ENCODE measurements at places on chromosomes 2 and 18.

- DNase-seq, result no peak
Observed at GRCh38 chr2:114127372-114127771, 237.5 kb downstream of the ACTR3 start.

- no peak for DNase-seq
Observed at GRCh38 chr2:209636076-209636475, 135.6 kb upstream of the UNC80 start.

GRCh38 chr2:177074099-177074710 lies 138.4 kb upstream of the HNRNPA3 start:
- DNase-seq, result no peak

DNA sequence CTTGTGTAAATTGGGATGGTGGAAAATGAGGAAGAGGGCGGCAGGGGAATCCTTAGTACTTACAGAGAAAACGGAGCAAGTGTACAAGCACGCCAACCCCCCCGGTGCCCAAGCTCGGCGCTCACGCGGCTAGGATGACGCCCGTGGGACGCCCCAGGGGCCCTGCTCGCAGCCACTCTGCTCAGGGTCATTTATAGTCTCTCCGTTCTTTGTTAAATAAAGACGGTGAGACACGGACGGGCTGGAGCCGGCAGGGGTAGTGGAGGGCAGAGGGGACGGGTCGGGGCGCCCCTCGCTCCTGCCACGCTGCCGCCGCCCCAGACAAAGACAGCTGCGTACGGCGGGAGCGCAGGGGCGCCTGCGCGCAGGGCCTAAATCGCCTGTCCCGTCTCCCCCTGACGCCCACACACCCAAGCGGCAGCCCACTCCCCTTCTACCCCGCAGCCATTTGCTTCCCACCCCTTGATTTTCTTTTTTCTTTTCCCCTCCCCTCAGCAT lies 37.8 kb downstream of the PCBP1 start:
- no peak for DNase-seq

GRCh38 chr18:23274638-23275482 lies 139.6 kb downstream of the CABLES1 start:
- no peak for DNase-seq

- DNase-seq, result no peak
Observed at GRCh38 chr2:24623535-24623934, 132.5 kb downstream of the NCOA1 start.

DNA sequence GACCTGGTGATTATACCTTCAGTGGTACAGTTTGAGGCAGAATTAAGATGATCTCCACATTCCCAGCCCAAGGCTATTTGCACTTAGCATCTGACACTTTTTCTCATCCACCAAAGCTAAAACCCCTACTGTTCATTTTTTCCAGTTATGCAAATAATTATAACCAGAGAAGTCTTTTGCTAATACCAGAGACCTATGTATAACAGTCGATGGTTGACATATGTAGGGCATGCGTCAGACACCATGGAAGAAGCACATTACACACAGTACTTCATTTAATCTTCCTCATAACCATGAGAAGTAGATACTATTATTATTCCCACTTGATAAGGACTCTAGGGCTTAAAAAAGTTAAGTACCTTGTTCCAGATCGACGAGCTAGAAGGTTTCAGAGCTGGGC lies 36.5 kb downstream of the AP1S3 start:
- DNase-seq, result no peak

- no peak for DNase-seq
Observed at GRCh38 chr2:199883474-199884212, 27.4 kb upstream of the C2orf69 start.

- no peak for DNase-seq
Observed at GRCh38 chr2:174621323-174621722, 23.7 kb upstream of the WIPF1 start.

DNA sequence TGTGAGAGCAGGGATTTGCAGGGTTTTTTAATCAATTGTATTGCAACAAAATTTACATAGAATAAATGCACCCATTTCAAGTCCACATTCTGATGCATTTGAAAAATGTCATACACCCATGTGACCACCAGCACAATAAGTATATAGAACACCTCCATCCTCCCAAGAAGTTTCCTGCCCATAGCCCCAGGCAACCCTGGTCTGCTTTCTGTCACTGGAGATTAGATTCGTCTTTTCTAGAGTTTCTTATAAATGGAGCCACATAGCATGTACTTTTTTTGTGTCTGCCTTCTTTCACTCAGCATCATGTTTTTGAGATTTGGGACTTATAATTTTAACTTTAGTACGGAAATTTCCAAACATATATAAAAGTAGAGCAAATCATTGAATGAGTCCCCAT lies 127.2 kb upstream of the EPAS1 start:
- DNase-seq, result no peak

DNA sequence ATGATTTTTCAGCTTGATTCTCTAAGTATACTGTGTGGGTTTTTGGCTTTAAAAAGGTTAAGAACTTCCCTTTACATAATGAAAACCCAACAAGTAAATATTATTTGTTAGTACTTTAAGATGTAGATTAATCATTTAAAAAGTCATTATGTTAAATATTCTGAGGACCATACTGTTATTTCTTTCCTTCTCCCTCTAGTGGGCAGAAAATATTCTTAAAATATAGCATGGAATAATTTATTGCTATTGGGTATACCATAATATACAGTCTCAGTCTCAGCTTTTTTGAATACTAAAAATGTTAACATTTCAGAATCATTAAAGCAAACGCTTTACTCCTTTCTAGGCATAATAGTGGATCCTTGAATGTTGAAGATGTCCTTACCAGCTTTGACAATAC lies 28.1 kb downstream of the CAMKMT start:
- no peak for DNase-seq

DNA sequence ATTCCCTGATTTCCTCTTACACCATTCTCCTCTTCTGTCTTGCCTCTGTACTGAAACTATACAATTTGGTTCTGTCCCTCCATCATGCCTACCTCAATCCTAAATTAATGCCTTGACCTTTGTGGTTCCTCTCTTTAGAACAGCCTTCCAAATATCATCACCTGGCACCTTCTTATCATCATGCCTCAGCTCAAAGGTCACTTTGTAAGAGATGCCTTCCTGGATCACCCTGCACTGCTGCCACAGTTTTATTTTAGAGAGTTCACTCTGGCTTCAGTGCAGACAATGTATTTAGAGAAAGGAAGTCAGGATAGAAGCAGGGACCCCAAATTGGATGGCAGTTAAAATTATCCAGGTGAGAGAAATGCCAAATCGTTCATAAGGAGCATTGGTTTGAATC lies 64.5 kb downstream of the LRRTM4 start:
- no peak for DNase-seq

DNA sequence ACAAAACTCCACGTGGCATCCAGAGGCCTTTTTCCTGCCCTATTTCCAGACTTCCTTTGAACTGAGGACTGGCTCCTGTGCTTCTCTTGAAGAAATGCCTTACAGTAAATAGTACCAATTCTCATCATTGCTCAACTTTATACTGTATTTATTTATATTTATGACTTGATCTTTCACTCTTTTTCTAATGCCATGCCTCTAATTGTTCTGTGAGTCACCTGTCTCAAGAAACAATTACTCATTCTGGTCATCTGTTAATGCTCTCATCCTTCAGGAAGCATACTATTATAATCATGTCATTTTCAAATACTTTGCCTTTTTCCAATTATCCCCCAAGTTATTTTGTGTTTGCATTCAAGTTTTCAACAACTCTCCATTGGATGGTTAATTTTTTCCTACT lies 85.9 kb downstream of the DCDC2C start:
- DNase-seq, result no peak

Measured in right renal cortex interstitium (tissue), 3 donors.